Osteoblast (primary cell): ENCODE measurements at places on chromosomes 6 and 20. TPM values are rescaled to one million over a fixed set of nuclear protein-coding genes. Genes with fewer than 3 reads are reported as not detected.

RPS6KA2 gene
- total RNA-seq = 112 and 113 TPM in 2 replicates

UBE3D gene
- 8.3 and 9.7 TPM in 2 replicates for total RNA-seq

FNDC1 gene
- total RNA-seq = 24.2 and 34.2 TPM in 2 replicates

ROS1 gene
- total RNA-seq = 0.59 and 1.4 TPM in 2 replicates

GRCh38 chr20:4076033-4076432, 60.7 kb upstream of the RNF24 start:
- no peak for DNase-seq

- DNase-seq = no peak
These were observed 159.6 kb upstream of the MYLIP start for GRCh38 chr6:15969236-15969778.

DNA sequence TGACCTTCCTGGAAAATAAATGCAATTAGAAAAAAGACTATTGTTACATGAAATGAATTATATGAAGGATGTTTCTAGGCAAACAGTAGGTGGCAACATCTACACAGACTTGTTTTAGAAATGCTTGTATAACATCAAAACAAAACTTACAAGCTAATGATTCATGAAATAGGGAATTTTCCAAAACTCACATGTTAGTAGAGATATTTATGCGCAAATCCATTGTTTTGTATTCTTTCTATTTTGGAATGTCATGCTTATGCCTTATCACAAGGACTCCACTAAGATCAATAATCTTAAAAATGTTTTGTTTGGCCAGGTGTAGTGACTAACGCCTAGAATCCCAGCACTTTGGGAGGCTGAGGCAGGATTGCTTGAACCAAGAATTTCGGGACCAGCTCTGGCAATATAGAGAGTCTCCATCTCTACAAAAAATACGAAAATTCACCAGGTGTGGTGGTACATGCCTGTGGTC, 32.3 kb upstream of the LGSN start:
- peak; percentile 25 for DNase-seq

- no peak for DNase-seq
These were observed 19.6 kb downstream of the NT5E start for GRCh38 chr6:85469276-85470022.

- no peak for DNase-seq
These were observed 167.0 kb downstream of the TBX18 start for GRCh38 chr6:84597238-84597875.

DNA sequence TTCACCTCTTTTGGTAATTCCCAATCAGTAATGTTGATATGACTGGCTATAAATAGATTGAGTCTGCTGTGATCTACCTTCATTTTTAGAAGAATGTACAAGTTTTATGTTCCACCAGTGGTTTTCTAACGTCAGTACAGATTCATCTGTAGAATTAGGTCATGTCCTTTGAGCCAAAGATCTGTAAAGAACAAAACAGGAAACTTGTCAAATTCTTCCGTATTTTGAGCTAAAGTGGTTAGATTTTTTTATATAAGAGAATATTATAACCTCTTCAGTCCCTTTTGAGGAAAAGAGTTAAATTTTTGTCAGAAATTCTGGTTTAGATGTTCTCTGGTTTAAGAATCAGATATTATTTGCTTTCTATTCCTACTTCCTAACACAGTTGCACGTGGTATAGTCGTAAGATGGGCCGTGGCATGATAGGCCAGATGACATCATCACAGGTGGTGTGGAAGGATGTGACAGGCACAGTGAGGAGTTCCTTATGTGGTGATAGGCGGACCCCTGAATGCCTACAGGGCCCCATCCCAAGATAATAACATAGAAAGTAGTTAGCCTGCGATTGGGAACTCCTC, 62.3 kb downstream of the SNX9 start:
- no peak for DNase-seq
